Activated T-cell treated with anti-CD3 and anti-CD28 coated beads, Interleukin-2, amount 50 U/mL, for 4 hours (primary cell): ENCODE measurements at places on chromosomes 5 and 9. TPM values are rescaled to one million over a fixed set of nuclear protein-coding genes. Genes with fewer than 3 reads are reported as not detected.

DNA sequence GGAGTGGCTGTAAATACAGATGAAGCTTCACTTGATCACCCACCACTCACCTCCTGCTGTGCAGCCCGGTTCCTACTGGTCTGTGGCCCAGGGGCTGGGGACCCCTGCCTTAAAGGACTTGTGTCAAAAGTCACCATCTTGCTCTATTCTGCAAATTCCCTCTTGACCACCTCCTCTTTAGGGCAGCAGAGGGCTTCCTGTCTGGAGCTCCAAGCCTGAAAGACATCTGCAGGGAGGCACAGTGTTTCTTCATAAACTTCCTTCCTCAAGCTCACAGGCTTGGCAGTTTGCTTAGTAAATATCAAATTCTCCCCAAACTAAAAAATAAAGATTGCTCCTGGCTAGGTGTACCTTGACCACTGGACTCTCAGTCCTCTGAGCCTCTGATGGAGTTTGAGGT lies 104.4 kb downstream of the FRMD3 start:
- no peak for DNase-seq

GRCh38 chr9:15018096-15018637 lies 107.9 kb upstream of the FREM1 start:
- no peak for DNase-seq

DNA sequence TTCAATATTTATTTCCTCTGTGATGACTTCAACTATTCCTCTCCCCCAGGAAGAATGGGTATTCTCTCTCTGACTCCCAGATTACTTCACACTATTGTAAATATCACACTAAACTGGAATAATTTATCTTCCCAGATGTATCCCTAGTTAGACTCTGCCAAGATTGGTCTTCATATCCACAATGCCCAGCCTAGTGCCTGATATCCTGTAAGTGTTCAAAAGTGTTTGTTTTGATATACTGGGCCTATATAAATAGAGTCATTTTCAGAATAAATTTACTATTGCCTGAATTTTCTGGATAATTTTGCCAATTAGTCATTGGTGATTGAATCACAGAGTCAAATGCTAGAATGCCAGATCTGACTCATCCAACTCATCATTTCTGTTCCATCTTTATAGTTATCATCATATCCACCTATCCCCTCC lies 143.7 kb upstream of the TNC start:
- DNase-seq = no peak

GRCh38 chr5:161085056-161085455 lies 233.0 kb upstream of the ATP10B start:
- DNase-seq = no peak

DNA sequence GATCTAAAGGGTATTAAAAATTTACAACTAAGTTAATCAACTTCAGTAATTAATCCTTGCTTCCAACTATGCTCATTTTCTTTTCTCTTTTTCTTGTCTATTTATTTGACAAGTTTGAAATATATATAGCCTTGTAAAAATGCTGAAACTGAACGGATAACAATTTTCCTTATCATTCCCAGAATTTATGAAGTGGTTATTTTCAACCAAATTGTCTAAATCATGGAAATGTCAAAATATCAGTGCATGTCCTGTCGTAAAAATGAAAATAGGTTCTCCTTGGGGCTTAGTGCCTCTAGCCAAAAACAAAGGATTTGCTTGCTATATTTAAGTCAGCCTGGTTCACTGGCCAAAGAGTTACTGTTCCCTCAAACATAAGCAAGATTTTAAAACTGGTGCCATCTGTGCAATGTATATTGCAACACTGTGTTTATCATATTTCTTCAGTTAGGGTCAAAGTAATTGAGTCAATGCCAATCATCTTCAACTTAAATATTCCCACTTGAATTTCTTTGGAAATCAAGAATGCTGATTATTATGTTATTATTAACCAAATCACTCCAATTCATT lies 798.3 kb downstream of the MAT2B start:
- DNase-seq = no peak

GRCh38 chr9:109232449-109233237 lies 65.6 kb upstream of the FRRS1L start:
- no peak for DNase-seq

- DNase-seq = no peak
Measured at GRCh38 chr9:106277966-106278365, 583.6 kb downstream of the TMEM38B start.

- DNase-seq = no peak
Measured at GRCh38 chr9:137899551-137900360, 22.2 kb downstream of the CACNA1B start.

- no peak for DNase-seq
Measured at GRCh38 chr9:126162611-126163381, 163.8 kb upstream of the MVB12B start.

GRCh38 chr9:108056805-108057386 lies 567.3 kb upstream of the KLF4 start:
- DNase-seq = no peak

The SMIM33 gene
- 0.30 TPM for total RNA-seq

The CACNA1B gene
- not detected for total RNA-seq

The STK32A gene
- total RNA-seq = not detected

The DCTN4 gene
- 42.2 TPM for total RNA-seq

The TYRP1 gene
- total RNA-seq = not detected

The CDH9 gene
- not detected for total RNA-seq
